ENCODE measurements at places on chromosomes 2 and 18. TPM values are rescaled to one million over a fixed set of nuclear protein-coding genes. Genes with fewer than 3 reads are reported as not detected.
A peak's percentile ranks its signal among the peaks of the same experiment; 100 is the strongest.

DNA sequence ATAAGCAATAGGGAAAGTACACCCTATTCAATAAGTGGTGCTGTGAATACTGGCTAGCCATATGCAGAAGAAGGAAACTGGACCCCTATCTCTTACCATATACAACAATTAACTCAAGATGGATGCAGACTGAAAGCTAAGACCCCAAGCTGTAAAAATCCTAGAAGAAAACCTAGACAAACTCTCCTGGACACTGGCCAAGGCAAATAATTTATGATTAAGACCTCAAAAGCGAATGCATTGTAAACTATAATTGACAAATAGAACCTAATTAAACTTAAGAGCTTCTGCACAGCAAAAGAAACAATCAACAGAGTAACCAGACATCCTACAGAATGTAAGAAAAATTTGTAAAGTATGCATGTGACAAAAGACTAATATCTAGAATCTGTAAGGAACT lies 41.1 kb upstream of the ASXL3 start:
- DNase-seq: no peak

- no peak for DNase-seq
These were observed 2.4 kb upstream of the RIF1 start for GRCh38 chr2:151407281-151407680.

DNA sequence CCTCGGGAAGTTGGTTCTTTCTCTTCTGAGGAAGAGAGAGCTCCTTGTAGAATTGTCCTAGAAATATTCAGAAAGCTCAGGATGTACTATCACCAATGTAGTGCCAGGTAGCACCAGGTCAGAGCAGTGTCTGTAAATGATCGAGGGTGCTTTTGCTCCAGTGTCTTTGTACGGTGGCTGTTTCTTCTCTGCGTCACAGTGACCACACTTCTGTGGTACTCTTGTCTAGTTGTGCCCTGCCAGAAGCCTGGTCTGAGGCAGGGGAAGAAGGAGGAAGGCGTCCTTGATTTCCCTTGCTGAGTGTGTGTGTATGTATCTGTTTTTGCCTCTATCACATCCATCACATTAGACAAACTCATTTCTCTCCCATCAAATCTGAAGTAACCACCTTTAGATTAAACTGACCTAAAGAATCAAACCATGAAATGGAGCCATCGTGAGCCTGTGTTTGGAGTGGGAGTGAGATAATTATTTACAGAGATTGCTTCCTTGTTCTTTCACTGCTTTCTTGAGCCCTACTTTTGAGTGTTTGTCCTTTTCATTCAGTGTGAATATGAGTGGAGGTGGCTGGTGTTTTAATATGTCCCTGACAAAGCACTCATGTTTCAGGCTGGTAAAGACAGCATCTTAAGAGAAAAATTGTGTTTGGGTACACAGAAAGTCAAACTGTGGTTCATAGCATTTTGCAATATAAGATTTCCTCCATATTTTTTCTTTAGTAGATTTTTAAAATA lies 97.2 kb downstream of the ACOXL start:
- no peak for DNase-seq

GRCh38 chr2:111106706-111107105 lies 14.0 kb upstream of the BCL2L11 start:
- DNase-seq: peak; percentile 53

FIGLA gene
- not detected for total RNA-seq

KCNJ13 gene
- not detected for total RNA-seq

GRCh38 chr2:229578052-229578846 lies 136.1 kb downstream of the DNER start:
- DNase-seq: no peak

DNA sequence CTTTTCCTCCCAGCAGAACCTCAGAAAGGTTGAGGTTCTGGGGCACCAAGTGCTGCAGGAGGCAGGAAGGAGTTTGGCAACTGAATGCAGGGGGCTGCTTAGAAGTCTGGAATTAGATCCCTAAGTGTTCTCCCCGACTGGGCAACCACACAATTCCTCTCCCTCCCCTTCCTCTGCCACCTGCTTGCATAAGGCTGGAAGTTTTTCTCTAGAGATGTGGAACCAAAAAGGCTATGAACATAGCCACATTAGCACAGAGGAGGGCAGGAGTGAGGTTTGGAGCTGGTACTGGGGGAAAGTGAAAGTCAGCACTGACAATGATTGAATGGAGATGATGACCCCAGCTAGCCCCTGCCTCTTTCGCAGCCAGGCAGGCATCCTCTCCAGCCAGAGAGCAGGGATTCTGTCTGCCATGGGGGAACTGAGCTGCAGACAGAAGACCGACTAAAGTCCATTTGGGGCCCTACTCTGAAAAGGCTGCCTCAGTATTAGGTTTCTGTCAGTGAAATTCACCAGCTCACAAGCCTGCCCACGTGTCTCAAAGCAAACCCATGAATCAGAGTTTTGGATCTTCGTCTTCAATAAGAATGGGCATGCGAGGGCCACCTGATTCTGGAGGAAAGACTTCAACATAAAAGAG lies 87.9 kb upstream of the ITGA6 start:
- DNase-seq: peak; percentile 35

TEX44 gene
- not detected for total RNA-seq

- no peak for DNase-seq
These were observed 96.4 kb downstream of the C1QL2 start for GRCh38 chr2:119062179-119062578.

POTEE gene
- total RNA-seq: 0.05 TPM

GRCh38 chr2:213150315-213151097 lies 906 bp downstream of the IKZF2 start:
- DNase-seq: peak; percentile 64

FBXO41 gene
- 2.2 TPM for total RNA-seq
